HCT116 (cell line): ENCODE measurements at places on chromosomes 7 and 10. TPM values are rescaled to one million over a fixed set of nuclear protein-coding genes. Genes with fewer than 3 reads are reported as not detected.

Gene CXCL12
- 0.47 TPM for total RNA-seq

Gene NANOS1
- 1.5 TPM for total RNA-seq

Gene INTS1
- 167 TPM for total RNA-seq

Gene ZNHIT1
- 69.4 TPM for total RNA-seq

- H3K27me3 ChIP-seq = no peaks in the 10 kb centered on the region
- H3K27ac ChIP-seq = peak overlapping the region; percentile 57
- H3K4me3 ChIP-seq = no peak overlapping the region
Measured at GRCh38 chr10:63703113-63703670, 182.0 kb downstream of the REEP3 start.

DNA sequence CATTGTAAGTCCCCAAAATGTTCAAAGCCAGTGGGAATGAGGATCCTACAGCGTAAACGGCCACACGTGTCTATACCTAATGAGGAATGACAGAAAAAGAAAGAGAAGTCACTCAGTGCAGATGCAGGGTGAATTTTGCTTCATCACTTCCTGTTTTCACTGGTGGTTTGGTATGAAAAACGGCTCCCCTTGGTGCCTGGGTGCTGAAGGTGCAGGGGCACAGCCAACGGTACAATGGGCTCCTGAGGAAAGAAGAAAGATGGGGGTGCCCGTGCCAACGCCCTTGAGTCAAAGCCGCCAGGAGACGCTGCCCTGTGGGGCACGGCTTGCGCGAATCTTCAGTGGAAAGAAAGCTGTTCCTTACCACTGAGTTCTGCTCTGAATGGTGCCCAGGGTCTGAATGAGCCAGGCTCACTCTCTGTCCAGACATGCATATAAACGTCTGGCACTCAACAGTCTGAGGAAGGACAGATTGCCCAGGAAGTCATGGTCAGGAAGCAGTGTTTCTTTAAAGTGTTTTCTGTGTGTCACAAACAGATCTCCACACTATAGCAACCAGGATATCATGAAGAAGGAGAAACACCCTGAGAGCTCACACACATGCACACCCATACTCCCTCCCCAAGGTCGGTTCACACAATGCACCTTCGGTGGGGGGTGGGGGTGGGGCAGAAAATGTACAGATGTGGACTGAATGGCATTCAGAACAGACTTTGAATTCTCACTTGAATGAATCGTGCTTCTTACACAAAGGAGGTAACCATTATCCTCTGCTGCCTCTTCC is 105.8 kb downstream of the ELMO1 start:
- no peak for DNase-seq
- H3K4me3 ChIP-seq = no peak overlapping the region
- no peaks in the 10 kb centered on the region for H3K4me1 ChIP-seq
- no peak overlapping the region for H3K27ac ChIP-seq
- no peaks in the 10 kb centered on the region for H3K36me3 ChIP-seq
- H3K27me3 ChIP-seq = peaks cover 21% of the 10 kb centered on the region

DNA sequence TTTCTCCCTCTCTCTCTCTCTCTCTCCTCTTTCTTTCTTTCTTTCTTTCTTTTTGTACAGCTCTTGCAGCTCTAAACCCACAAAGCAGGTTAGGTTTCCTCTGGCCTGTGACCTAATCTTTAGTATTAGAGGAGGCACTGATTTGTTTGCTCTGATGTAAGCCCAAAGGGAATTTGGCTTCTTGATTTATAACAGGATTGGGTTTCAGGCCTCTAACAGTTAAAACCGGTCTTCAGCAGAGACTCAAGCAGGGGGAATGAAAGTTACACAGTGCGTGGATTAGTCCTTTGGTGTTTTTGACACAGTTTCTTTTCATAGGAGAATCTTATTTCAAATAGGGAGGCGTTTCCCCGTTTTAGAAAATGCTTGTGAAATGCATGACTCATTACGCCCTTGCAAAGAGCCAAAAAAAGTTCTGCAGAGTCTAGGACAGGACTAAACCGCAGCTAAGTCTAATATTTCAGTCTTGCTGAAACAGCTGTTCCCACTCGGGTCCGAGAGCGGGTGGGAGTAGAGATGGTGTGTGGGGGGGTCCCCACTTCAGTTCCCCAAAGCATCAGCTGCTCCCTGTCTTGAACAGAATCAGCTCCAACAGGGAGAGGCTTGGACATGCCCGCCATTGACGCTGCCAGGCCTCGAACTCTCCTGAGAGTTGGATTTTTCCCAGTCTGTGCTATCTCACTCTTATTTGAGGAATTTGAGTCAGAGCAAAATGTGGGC is 296.5 kb upstream of the PITRM1 start:
- H3K27me3 ChIP-seq = no peaks in the 10 kb centered on the region
- peak overlapping the region; percentile 81 for H3K27ac ChIP-seq
- peaks cover 33% of the 10 kb centered on the region for H3K4me1 ChIP-seq
- no peaks in the 10 kb centered on the region for H3K36me3 ChIP-seq
- peak; percentile 44 for DNase-seq

GRCh38 chr10:131911451-131911850 is 10.6 kb downstream of the PPP2R2D start:
- DNase-seq = no peak
- no peaks in the 10 kb centered on the region for H3K27me3 ChIP-seq
- peaks cover 14% of the 10 kb centered on the region for H3K4me1 ChIP-seq
- no peak overlapping the region for H3K27ac ChIP-seq
- H3K4me3 ChIP-seq = no peak overlapping the region
- H3K36me3 ChIP-seq = no peaks in the 10 kb centered on the region

- peak overlapping the region; percentile 64 for H3K27ac ChIP-seq
- H3K36me3 ChIP-seq = no peaks in the 10 kb centered on the region
- peak overlapping the region; percentile 19; the same call in 1 of the 2 replicates for H3K4me3 ChIP-seq
- H3K27me3 ChIP-seq = no peaks in the 10 kb centered on the region
Measured at GRCh38 chr10:24900888-24901685, 51.3 kb downstream of the PRTFDC1 start.

GRCh38 chr7:14888962-14889361 is 13.6 kb downstream of the DGKB start:
- H3K4me3 ChIP-seq = no peak overlapping the region
- H3K36me3 ChIP-seq = no peaks in the 10 kb centered on the region
- no peak overlapping the region for H3K27ac ChIP-seq
- no peak for DNase-seq
- no peaks in the 10 kb centered on the region for H3K4me1 ChIP-seq
